ENCODE measurements at places on chromosomes 2 and 18.

- DNase-seq = no peak
Measured at GRCh38 chr2:204260901-204261300, 284.4 kb upstream of the PARD3B start.

- no peak for DNase-seq
Measured at GRCh38 chr2:99748344-99748743, 258.5 kb upstream of the REV1 start.

DNA sequence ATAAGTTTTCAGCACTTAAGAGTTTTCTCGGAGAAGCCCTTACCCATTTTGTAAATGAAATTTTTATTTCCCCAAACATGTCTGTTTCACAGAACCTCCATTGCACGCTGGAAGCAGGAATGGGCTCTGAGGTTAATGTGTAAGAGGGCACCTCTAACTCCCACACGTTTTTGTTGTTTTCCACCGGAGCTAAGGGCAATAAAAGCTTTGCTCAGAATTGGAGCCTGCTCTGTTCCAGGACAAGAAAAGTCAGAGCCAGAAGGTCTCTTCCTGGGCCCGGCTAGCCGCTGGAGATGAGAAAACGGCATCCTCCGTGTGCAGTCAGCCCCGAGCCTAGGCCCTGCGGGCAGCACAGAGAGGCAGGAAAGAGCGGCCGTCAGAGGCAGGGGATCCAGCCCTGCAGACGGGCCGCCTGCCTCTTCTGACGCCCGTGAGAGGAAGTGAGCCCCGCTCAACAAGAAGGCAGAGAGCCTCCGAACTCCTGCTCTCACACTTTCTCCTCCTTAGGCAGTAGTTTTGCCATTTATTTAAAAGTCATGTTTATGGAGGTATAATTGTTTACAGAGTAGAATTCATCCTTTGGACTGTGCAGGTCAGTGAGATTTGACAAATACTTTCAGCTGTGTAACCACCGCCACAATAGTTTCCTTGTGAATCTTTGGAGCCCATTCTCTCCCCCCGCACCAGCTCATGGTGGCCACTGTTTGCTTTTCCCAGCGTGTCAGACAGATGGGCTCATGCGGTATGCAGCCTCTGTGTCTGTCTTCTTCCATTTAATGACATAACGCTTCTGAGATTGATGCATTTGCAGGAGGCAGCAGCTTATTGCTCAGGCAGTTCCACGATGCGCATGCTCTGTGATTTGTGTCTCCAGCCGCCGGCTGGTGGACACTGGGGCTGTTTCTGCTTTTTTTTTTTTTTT, 117.3 kb downstream of the GALR1 start:
- no peak for DNase-seq

DNA sequence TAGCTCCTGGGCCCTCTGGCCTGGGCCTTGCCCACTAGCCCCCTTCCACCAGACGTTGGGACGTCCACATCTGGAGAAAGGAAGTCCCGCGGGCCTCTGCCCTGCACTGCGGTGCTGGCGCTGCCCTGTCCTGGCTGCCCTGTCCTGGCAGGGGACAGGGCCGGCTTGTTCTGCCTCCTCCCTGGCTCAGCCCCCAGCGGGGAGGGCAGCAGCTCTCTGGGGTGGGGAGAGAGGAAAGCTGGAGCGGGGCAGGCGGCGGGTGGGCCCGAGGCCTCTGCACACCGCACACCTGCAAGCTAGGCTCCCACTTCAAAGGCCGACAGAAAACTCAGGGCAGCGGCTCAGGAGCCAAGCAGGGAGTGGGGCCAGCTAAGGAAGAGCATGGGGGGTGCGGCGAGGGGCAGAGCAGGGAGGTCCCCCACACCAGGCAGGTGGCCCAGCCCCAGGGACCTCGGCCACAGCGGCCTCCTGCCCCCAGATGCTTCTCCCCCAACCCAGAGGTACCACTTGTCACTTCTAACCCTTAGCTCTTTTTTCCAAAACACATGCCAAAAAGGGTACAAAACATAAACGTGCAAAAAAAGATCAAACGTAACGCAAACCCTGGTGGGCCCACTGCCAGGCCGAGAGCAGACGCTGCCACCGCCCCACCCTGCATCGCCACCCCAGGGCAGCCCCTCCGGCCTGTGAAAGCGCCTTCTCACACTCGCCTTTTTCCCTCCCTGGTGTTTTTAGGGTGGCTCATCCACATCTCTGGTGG, 13.5 kb downstream of the SNED1 start:
- DNase-seq = no peak

DNA sequence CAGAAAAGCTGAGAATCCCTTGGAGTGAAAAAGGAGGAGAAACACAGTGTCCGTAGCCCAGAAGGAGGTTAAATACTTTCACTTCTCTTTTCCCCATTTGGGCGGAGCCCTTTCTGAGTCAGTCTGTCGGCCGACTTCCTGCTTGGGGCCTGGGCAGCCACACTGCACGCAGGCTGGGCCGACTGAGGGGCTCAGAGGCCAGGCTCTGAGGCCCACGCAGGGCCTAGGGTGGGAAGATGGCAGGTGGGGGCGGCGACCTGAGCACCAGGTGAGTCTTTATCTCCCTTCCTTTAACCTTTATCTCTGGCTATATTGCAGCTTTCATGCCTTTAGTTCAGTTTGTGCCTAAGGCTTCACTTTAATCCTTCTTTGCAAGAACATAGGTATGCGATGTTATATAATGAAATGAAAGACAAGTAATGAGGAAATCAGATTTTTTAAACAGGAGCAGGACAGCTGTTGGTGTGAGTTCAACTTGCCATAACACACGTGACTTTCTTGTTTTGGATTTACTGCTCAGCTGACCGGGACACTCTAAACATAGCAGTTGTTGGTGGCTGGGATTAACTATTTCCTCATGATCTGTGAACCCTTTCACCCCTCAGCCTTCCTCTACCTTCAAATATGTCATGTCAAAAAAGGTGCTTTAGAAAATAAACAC, at the start of gene SP100:
TSS of gene SP100 (plus strand) at position 141 of the 661 bp plus-strand sequence. CDS start at position 237, 96 bp downstream.
- DNase-seq = peak; percentile 50

DNA sequence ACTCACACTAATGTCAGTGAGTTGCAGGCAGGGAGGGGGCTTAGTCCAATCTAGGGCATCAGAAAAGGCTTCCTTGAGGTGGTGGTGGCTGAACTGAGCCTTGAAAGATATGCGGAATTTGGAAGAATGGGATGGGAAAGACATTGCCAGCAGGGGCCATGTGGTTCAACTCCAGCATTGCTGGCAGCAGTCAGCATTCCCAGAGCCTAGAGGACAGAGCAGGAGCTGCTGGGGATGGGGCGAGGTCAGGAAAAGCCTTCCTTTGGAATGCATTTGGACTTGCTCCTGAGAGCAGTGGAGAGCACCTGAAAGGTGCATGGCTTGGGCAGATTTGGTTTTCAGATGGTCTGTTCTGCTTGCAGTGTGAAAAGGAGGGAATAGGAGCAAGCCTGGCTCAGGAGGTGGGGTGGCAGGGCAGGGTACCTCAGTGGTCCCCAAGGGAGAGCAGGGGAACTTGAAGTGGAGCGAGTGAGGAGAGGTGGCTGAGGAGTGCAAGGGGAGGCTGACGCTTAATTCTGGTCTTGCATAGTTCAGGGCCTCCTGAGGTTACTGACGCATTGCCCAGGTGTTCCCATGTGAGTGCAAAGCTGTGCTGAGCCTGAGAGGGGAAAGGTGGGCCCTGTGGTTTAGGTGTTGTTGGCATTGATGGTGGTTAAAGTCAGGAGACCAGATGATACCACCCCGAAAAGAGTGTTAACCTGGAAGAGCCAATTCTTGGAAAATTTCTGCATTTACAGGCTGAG, 112.1 kb upstream of the MGAT5 start:
- no peak for DNase-seq

DNA sequence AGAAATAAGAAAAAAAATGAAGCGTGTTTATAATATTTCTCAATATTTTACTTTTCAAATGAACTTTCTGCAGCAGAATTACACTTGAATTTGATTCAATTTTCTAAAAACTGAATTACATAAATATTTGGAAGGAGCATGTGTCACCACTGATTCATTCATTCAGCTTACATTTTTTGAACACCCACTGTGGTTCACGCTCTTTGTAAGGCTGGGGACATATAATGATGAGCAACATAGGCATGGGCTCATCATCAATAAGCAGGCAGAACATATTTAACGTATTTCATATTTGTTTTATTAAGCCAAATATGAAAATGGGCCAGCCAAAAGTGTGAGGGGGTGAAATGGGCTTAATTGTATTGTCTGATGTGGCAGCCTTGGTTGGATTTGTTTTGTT, 209.1 kb downstream of the CTNNA2 start:
- no peak for DNase-seq
